ENCODE measurements at places on chromosomes 12 and 14.

DNA sequence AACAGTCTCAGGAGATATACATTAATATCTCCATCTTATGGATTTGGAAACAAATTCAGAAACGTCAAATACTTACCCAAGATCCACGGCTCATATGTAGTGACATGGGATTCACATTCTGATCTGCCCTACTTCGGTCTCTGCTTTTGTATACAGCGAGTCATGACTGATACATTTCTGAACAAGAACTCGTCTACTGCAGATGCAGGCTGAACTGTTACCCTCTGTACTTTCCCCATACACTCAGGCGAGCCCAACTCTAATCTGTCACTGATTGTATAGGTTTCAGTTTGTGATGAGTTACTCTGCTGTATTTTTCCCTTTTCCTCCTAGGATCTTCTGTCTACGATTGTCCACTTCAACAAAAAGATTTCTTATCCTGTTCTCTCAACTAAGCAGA lies 441.6 kb downstream of the CCDC91 start:
- no peak for DNase-seq

DNA sequence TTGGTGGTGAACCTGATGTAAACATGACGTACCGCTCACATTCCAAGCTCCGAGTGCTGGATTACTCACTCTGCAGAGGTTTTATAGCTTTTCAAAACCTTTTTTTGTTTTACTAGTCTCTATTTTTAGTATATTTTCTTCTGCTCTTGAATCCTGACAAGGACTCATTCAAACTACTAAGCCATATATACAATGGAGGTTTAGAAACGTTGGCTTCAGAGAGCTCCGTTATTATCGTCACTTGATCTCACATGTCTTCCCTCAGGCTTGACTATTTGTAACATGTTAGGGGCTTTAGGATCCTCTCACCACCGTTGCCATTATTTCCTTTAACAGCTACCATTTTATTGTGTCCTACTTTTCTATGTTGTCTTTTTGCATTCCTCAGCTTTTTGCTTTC lies 1321.5 kb upstream of the FLRT2 start:
- DNase-seq: no peak

DNA sequence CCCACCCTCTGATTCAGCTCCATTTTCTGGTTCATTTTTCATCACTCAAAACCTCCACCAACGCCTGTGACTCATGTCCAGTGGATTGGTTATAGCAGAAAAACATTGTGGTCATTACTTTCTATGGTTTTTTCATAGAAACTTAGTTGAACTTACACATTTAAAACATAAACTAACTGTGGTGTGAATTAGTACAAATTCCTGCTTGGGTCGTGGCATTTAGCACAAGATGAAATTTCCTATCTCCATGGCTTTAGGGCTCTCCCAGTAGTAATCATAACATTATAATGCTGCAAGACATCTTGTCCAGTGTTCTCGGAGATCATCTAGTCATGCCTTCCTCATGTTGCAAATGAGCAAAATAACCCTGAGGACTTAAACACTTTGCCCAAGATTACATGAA lies 7.1 kb downstream of the RNASE7 start:
- DNase-seq: no peak

DNA sequence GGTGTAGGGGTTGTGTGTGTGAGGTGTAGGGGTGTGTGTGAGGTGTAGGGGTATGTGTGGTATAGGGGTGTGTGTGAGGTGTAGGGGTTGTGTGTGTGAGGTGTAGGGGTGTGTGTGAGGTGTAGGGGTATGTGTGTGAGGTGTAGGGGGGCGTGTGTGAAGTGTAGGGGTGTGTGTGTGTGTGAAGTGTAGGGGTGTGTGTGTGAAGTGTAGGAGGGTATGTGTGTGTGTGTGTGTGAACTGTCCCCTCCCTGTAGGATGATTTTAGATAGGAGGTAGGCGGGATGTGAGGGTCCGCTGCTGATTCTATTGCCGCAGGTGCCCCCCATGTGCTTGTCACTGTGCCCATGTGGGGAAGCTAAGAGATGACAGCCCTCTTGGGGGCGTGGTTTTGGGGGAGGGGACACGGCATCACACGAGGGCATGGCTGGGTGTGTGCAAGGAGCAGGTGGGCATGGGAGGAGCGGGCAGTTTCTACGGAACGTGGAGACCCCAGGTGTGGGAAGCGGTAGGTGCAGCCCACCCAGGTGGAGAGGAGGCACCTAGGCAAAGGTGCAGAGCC lies 88.5 kb downstream of the DDX51 start:
- DNase-seq: no peak

DNA sequence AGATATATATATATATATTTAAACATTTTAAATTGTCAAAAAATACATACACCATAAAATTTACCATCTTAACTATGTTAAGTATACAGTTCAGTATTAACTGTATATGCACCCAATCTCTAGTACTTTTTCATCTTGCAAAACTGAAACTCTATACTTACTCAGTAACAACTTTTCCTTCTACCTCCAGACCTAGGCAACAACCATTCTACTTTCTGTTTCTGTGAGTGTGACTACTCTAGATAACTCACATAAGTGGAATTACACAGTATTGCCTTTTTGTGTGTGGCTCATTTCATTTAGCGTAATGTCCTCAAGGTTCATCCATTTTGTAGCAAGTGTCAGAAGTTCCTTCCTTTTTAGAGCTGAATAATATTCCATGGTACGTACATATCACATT lies 8.2 kb downstream of the FAM234B start:
- no peak for DNase-seq

DNA sequence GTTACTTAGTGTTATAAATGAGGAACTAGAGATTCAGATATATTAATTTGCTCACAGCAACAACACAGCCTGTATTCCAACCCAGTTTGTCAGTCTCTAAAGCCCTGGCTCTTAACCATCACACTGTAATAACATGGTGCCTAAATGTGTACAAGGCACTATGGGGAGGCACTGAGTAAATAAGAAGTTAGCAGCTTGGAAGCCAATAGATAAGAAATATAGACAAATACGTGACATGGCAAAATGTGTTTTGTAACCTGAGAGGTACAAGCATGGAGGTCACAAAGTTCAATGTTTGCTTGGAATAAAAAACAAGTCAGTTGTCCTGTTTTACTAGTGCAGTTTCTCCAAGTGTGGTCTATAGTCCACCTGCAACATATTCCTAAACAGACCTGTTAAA lies 16.3 kb upstream of the SLCO1A2 start:
- no peak for DNase-seq

DNA sequence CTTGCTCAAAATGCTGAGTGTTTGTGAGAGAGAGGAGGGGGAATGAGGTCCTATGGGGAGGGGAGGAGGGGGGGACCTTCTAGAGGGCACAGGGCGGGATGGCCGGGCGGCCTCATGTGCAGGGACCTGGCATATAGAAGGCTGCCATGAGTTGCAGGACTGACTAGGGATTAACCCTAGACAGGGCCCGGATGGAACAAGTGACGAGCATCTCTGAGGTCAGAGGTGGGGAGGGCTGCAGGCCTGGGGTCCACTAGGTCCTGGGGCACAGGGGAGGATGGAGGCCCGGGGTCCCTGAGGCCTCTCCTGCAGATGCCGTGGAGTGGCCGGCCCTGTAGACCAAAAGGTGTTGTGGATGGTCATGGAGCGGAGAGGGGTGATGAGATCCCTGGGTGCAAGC lies 104.0 kb upstream of the EIF5 start:
- no peak for DNase-seq

DNA sequence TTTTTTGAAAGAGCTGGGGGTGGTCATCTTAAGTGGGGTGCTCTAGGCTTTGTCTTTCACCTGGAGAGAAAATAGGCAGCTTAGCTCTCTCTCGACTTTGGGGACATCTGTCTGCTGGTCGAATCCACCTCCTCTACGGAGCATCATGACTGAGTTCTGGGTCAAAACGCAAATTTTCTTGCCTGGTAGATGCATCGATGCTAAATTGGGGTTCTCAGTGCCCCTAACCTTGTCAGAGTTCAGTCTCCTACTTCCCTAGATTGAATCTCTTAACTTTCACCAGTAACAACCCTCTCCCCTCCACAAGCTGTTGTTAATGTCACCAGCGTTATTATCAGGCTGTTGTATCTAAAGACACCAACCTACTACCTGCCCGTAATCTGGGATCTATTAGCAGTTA lies 682 bp downstream of the FLRT2 start:
- DNase-seq: no peak

- DNase-seq: no peak
Observed at GRCh38 chr12:10624605-10625004, 11.2 kb upstream of the MAGOHB start.

GRCh38 chr14:20454516-20455354 lies at the start of the genes APEX1 and OSGEP:
APEX1 (plus strand) TSS chr14:20455226; CDS start chr14:20455646, 420 bp downstream.
OSGEP (minus strand) TSS chr14:20454812; CDS start chr14:20454683, 129 bp downstream.
- peak; percentile 96 for DNase-seq

GRCh38 chr12:126224032-126224431 lies 1158.8 kb downstream of the AACS start:
- DNase-seq: no peak

GRCh38 chr14:90303473-90303872 lies 28.3 kb downstream of the NRDE2 start:
- no peak for DNase-seq

DNA sequence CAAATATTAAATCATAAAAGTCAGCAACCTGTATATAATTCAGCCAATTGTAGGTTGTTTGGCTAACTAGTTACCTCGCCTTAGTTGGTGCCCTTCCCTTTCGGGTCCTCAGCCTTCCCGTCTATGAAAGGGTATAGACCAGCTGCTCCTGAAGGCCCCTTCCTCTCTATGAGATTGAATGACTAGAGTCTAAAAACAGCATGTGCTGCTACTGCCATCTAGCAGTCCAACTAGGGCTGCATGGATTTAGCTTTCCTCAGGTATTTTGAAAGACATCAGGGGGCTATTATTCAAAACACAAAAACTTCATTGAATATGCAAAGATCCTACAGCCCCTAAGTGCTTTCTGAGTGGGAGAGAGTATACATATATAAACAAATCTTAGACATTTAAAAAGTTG lies 37.0 kb upstream of the TMEM263 start:
- DNase-seq: no peak

DNA sequence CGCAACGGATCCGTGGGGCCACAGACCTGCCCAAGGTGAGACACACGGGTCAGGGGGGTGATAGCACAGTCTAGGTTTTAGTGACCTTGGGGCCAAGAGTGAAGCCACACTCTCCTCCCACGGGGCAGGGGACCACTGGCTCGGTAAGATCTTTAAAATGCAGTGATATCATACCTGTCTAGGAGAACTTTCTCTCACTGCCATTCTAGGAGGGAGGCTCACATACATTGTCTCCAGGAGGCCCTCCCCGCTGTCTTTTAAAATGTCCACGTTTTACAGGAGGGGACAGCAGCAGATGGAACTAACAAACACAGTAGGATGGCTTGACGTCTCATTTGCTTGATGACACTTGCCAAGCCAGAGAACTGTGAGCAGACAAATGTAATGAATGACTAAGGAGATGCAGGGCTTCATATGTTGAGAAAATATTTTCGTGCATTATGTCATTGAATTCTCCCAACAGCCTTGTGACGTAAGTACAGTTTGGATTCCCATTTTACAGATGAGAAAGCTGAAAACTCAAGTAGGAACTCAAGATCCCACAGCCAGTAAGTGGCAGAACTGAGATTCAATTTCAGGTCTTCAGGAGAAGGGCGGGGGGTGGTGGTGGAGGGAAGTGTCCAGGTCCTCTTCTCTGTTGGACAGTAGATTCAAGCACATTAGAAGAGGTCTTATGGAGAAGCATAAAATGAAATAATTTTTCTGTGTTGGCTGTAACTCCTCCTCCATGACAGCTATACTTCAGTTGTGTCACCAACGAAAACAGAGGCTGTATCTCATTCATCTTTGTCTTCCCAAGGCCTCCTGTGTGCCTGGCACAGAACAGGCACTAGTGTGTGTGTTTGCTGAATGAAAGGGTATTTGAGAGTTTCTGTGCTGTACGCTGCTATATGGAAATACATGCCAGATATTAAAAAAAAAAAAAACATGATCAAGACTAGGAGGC lies 2.1 kb downstream of the VASH1 start:
- DNase-seq: no peak

- no peak for DNase-seq
Observed at GRCh38 chr14:70955543-70956480, 48.6 kb downstream of the PCNX1 start.

GRCh38 chr12:56932867-56933266 lies 1.3 kb downstream of the SDR9C7 start:
- no peak for DNase-seq

GRCh38 chr12:6927379-6928021 lies at the start of gene ATN1:
ATN1 (plus strand) TSS chr12:6927959; CDS start chr12:6934002, 6,043 bp downstream.
- DNase-seq: peak; percentile 64

DNA sequence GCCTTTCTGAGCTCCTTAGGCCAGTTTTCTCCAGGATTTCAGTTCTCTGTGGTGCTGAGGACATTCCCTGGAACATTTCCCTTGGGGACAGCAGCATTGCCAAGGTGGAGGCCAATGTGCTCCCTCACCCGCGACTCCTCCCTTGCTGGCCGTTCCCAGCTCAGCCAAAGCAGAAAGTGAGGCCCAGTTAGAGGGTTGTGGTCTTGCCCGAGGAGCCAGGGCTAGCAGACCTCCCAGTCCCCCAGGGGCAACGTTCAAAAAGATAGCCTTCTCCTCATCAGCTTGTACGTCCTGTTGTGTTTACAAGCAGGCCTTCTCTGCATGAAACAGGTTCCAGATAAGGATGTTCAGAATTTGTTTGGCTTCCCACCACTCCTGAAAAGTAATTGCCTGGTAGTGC lies 78.4 kb downstream of the SSPN start:
- DNase-seq: no peak

DNA sequence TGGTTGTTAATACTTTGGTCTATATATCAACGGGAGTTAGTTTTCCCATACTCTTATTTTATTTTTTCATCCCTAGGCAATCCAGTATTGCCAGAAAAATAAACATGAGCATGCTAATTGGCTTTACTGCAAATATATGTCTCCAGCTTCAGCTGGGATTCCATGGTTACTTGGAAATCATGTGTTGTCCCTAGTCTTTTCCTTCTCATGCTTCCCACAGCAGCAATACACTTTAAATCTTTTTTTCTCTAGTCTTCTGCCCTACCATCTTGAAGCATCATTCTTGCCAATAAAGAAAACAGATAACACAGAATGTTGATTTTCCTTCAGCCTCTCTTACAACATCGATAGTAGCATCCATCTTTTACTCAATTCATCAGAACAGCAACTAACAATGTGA lies 60.2 kb downstream of the SLC2A13 start:
- no peak for DNase-seq

DNA sequence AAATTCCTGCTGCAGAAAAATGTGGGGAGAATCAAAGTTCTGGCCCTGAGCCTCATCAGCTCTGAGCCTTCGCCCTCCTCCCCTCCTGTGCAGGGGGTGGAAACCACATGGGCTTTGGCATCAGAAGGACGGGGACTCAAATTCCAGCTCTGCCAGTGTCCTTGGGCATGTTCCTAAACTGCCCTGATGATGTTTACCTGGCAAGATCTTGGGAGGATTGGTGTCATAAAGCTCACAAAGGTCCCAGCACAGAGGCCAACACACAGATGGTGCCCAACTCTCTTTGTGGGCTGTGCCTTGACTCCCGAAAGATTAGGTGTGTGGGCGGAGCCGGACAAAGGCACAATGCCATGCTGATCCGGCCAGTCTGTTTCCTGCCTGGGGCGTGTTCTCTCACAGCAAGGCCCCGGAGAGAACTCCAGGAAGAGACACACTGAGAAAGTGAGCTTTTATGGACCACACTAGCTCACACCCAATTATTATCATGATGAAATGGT lies 20.5 kb upstream of the CLMN start:
- no peak for DNase-seq

Measured in GM06990 (cell line).